Activated T-cell treated with anti-CD3 and anti-CD28 coated beads for 1 hour (primary cell): ENCODE measurements at places on chromosomes 11 and 22.

DNA sequence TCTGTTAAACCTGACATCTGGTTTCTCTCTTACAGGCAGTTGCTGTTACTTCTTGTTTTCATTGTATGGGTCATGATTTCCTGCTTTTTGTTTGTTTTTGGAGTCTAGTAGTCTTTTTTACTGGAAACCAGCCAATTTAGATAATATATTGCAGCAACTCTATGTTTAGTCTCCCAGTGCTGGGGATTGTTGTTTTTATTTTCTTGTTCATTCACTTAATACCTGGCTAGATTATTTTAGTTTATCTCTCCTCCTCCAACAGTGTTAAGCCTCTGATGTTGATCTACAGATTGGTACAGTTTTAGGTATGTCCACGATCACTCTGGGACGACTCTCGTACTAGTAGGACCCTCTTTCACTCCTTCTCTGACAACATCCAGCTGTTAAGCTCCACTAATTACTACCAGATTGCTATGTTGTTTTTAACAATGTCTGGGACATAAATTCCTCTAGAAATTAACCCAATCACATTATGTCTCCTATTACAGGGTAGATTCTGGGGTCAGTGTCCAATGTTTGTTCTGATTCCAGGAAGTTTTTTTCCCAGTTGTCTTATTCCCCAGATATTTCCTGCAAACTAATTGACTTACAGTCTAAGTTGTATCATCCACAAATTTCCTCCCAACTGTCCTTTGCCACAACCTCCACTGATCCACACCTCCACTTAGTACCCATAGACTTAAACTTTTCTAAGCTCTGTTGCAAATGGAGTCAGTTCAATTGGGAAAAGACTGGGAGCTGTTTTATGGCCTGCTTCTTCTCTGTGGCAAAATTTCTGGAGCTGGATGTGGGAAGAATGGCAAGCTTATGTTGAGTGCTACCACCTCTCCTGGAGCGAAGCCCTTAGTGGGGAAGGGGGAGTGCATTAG, 1280.6 kb upstream of the CNTN5 start:
- DNase-seq, result no peak

DNA sequence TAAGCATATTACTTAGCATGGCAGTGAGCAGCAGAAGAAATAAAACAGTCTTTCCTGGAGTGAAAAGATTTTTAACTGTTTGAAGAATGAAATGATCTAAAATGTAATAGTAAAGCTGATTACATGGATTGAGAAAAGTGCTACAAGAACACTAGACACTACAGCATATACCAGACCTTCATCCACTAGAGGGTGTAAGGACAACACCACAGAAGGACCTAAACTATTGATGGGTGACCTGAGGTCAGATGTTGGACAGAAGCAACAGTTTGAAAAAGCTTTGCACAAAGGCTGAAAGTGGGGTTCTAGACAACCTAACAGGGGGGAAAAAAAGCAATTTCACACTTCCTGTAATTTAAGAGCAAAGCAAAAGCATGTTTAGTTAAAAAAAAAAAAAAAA, 97.7 kb downstream of the RBFOX2 start:
- DNase-seq, result no peak

DNA sequence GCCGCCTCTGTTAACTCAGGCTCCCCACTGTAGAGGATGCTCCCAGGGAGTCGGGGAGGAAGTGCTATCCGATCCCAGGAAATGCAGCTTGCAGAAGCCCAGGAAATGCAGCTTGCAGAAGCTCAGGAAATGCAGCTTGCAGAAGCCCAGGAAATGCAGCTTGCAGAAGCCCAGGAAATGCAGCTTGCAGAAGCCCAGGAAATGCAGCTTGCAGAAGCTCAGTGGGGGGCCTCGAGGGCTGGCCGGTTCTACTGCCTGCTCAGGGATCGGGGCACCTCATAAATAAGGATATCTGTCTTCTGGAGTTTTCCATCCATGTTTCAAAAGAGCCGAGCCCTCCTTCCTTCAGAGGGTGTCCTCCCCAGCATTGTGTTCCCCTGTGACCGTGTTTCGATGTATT, 25.1 kb upstream of the SMIM38 start:
- DNase-seq, result no peak

DNA sequence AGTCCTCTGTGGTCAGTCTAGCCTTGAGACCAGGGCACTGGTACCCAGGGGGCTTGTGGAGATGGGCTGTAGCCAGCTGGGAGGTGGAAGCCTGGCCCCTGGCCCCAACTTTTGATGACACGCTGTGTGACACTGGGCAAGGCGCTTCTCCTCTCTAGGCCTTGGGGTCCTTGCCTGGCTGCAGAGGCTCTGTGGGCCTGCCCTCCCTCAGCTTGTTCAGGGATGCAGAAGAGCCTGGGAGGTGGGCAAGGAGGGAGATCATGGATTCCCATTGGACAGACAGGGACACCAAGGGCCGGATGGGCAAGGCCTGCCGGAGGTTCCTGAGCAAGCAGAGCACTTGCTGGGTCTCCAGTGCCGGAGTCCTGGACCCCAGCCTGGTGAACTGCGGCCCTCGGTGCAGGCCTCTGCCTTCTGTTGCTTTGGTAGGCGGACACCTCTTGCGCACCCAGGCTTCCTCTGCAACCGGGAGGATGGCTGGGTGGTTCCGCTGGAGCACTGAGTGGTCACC, 1.3 kb upstream of the PPP2R5B start:
- no peak for DNase-seq

- DNase-seq, result no peak
These were observed 16.4 kb downstream of the MTMR2 start for GRCh38 chr11:95907476-95907875.

- no peak for DNase-seq
These were observed 682 bp downstream of the LARGE1 start for GRCh38 chr22:33919391-33920196.

DNA sequence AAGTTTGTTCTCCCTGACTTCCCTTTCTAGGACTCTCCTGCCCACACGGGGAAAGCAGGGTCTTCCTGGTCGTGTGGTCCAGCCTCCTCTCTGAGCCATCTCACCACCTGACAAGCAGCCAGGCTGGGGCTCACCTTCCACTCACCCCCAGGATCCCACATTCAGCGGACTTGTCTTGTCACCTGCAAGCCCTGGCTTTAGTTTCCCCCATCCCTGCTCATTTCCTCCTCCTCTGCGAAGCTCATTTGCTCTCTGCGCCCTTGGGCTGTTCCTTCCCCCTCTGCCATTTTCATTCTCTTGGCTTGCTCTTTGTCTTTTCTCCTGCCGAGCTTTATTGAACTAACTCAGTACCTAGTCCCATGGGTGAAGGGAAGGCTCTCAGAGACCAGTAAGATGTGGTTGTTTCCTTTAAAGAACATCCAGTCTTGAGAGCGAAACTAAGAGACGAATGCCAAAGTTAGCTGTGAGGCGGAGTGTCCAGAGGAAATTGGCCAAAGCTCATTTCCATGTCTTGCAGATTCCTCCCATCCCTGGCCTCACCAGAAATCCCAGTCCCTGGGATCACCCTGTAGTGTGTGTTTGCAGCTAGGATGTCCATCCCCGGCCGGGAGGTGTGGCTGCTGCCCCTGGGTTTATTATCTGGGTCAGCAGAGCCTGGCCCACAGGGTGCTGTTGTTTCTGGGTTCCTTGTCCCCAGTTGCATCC, 2.0 kb downstream of the ST14 start:
- DNase-seq, result no peak
